Transverse colon (tissue), 4 donors: ENCODE measurements at places on chromosomes 2 and 18.

DNA sequence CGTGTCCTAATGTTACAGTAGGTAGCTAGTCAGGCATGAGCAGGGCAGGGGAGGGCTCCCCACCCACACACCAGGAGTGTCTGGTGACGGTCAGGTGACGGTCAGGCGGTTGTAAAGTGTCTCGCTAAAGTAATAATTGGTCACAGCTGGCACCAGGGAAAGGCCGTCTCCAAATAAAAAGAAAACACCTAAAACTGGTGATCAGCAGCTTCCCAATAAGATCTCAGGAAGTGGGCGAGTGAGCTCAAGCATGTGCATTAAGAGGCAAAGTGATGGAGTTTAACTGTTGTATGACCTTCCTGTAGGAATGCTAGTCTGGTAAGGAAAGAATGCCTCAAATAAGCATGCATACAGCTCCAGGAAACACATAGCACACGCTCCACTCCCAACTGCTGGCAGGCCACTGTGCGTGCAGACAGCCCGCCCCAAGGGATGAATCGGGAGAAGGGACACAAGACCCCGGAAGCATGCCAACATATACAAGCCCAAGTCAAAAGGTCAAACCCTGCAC, 177.1 kb downstream of the RNF144A start:
- DNase-seq, result no peak

DNA sequence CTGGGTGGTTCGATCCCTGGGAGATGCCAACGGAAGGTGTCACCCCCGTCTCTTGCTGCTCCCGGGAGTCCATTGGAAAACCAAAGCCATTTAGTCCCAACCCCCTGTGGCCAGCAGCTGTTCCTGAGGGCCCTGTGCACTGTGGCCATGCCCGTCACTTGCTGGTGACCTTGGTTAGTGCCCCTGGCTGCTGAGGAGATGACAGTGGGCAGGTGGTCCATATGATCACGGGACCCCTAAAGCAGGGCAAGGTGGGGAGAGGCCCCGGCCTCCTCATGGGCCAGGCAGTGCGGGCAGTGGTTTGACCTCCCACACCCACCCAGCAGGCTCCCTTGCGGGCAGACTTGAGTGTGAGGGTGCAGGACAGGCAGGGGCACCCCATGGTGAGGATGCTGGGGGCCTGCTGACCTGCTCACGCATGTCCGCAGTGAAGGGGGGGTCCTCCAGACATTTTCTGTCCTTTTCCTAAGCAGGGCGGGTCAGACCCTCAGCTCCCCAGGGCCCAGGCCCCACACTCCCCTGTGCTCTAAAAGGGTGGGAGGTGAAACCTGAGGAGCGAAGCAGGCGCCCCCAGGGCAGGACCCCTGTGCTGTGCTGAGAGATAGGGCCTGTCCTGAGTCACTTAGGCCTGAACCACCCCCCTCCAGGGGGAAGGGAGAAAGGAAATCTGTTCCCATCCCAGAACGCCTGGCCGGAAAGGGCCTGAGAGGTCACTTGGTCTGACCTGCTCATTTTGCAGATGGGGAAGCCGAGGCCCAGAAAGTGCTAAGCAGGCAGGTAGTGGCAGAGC, 6.8 kb downstream of the ITM2C start:
- no peak for DNase-seq

DNA sequence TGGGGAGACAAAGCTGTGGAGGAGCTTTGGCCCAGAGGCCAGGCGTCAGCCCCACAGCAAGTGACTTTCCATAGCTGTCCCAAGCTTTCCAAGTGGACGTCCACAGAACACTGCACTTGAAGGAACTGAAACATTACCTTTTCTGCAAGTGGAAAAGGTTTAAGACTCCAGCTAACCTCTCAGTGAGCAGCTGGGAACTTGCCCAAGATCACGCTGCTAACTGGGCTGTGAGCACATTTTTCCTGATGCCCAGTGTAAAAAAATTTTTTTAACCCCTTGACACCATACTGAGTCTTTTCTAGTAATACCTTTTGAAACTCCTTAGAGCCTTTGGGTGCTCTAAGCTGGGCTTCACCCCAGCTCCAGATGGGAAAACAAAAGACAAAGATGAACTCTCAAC, 256.7 kb downstream of the HAUS1 start:
- no peak for DNase-seq

- no peak for DNase-seq
Observed at GRCh38 chr18:78448106-78448505, 531.5 kb upstream of the SALL3 start.

DNA sequence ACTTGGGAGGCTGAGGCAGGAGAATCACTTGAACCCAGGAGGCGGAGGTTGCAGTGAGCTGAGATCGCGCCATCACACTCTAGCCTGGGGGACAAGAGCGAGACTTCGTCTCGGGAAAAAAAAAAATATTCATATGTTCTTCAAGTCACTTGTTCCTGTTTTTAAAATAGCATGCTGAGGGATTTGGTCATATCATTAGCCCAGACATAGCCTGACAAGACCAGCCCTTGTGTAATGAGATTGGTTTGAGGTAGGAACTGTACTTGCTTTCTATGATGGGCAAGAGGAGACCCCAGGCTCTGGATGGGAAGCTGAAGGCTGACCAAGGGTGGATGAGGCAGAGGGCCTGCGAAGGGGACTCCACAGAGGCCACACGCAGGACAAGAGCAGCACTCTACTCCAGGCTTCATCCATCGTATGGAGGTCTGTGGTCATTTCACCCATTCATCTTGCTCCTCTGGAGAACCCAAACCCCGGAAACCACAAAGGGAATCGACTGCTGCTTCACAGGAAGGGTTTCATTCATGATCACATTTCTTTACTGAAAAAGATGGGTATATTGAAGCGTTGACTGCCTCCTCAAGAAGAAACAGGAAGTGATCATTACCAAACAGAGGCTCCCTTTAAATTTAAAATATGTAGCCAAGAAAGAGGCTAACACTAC, 87.1 kb upstream of the ZNF397 start:
- no peak for DNase-seq

DNA sequence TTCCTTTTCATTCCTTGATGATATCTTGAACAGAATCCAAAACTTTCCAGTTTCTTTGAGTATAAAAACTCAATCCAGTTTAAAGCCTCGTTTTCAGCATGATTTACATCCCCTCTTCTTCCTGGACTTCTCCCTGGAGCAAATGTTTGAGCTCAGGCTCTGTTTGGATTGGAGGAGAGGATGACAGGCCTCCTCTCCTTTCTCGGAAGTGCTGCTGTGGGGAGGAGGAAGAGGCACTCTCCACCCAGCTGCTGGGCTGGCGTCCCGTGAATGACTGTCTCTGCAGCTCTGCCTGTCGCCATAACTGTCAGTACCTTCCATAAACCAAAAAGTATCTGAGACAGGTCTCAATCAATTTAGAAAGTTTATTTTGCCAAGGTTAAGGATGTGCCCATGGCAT, 238.2 kb upstream of the AGAP1 start:
- DNase-seq, result no peak

GRCh38 chr2:159139216-159139933, 147.1 kb downstream of the WDSUB1 start:
- DNase-seq, result no peak

DNA sequence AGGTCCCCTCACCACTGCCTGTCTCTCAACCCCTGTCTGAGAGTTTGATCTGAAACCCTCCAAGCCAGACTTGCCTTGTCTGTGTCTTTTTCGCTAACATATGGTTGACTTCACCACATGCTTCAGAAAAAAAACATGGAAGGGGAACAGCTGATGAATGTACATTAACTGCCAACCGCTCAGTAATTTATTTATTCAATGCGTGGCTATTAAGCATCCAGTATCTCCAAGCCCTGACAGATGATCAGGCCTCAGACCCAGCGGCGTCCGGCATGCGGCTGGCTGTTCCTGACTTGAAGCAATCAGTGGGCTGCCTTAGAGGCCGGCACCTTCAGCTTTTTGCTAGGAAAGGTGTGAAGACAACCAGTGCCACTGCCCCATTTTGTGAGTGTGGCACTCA, 62.3 kb downstream of the NGEF start:
- no peak for DNase-seq

DNA sequence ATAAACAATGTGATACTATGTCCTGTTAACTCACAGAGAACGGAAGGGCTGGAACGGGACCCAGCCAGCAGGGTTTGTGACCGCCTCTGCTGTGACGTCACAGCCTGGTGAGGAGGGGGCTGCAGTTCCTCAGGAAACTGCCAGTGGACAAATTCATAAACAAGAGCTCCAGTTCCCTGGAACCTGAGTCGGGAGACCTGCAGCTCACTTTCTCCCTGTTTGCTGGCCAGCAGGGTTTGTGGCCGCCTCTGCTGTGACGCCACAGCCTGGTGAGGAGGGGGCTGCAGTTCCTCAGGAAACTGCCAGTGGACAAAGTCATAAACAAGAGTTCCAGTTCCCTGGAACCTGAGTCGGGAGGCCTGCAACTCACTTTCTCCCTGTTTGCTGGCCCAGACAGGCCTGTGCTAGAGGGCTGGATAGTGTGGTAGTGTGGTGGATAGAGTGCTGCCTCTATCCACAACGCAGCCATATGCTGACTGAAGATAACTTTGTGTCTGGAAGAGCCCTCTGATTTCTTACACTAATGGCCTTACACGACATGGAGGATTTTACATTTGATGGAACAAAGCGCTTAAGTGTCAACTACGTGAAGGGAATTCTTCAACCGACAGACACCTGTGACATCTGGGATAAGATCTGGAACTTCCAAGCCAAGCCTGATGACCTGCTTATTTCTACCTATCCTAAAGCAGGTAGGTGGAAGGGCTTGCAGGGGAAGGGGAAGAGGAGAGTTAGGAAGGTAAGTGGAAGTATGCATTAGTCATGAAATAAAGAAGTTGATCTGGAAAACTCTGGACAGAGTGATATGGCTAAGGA, at the start of gene SULT1C4:
TSS of gene SULT1C4 (plus strand) at position 140 of the 816 bp plus-strand sequence. CDS start at position 524, 384 bp downstream.
- DNase-seq, result peak; percentile 12

DNA sequence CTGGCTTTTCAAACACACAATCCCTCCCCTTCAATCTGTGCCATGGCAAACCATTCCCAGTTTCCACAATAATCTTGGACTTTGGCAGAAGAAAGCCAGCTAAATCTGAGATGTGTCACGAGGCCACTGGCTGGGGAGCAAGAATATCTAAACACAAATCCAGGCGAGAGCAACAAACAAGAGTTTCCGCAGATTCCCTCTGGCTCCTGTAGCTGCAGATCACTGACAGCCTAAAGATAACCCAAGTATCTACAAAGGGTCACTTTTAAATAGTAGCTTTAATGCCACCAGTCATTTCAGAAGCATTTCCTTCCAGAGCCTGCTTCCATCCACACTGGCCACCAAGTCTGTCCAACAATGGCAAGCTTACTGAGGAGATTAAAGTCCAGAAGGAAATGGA, 86.9 kb downstream of the ACVR1 start:
- no peak for DNase-seq

GRCh38 chr2:209519271-209519670, 95.4 kb downstream of the MAP2 start:
- DNase-seq, result no peak

- no peak for DNase-seq
Observed at GRCh38 chr2:46002947-46003346, 294.3 kb upstream of the EPAS1 start.

- no peak for DNase-seq
Observed at GRCh38 chr2:46009315-46009714, 287.9 kb upstream of the EPAS1 start.

- DNase-seq, result no peak
Observed at GRCh38 chr2:190763901-190764514, 115.1 kb downstream of the NAB1 start.

DNA sequence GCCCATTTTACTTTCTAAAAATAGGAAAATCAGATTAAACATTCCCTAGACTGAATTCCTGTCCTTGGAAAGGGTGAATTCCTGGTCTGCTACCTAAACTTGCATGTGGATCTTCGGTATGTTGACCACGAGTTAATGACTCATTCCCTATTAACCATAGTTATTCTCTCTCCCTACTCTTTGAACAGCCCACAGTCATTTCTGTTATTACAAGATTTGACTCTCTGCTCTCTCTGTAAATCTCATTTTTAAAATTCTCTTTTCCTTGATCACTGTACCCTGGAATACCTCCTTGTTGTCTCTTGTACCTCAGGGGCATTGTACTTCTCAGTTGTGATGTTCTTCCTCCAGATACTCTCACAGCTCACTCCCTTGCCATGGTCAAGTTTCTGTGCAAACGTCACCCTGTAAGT, 92.0 kb upstream of the GULP1 start:
- no peak for DNase-seq

DNA sequence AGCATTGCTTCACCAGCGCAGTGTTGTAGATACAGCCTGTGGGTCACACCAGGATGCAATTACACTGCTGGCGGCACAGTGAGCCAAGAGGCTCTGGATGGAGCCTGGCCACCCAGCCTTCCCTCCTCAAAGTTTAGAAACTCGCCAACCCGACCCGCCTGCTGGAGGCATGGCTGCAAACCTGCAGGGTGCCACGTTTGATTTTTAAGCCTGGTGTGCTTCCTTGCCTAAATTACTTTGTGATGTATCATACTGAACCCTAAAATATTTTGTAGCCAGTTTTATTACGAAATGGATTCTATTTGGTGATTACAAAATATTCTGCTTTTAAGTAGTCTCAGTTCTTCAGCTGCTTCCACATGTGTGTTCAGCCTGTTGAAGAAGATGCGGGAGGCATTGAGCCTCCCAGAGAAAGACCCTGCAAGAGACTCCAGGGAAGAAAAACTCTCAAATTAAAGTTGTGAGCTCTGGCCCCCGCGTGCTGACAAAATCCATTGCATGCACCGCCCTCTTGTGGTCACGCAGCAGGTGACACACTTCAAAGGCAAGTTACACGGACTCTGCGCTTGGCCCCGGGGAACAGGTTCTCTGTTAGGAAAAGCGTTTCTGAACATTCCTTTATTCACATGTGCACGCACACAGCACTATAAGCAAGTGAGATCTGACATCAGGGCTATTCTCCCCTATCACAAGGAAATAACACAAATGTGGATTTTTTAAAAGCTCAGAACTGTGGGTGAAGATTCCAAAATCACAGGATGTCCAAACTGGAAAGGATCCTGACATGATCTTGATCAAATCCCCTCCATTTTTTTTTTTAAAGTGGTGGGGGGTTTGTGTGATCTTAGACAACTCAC, 63.0 kb upstream of the TWIST2 start:
- DNase-seq, result peak; percentile 56

DNA sequence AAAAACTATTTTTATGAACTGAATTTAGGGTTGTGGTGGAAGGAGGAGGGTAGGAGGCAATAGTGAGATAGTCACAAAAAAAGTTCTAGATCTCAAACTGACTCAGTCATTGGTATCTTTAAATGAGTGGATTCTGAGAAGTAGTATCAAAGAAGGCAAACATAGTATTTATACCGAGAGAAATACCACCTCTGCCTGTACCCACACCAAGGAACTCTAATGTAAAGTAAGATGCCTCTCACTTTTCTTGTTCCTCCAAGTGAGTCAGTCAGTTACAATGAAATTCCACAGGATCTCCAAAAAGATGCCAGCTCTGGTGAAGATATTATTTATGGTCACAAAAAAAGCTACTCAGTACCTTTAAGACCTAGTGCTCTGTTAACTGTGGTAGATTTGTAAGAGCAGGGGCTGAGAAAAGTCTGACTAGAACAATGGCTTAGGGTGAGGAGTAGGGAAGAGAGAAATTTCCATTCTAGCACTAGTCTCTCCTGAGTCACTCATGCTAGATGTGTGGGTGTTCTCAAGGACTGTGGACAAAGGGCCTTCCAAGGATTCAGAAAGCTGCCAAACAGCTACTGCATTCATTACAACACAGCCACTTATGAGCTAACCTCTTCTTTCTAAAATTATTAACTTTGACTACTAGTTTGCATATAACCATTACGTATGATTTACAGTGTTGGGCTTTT, 36.3 kb downstream of the YWHAQ start:
- no peak for DNase-seq

- DNase-seq, result no peak
Observed at GRCh38 chr18:74775239-74775638, 177.6 kb downstream of the ZNF407 start.
